Spleen (tissue), 13 donors: ENCODE measurements at places on chromosomes 13 and 19.

GRCh38 chr19:53091413-53092254 lies 11.6 kb downstream of the ZNF160 start:
- DNase-seq: no peak
- no peak overlapping the region for H3K4me3 ChIP-seq
- H3K27me3 ChIP-seq: no peaks in the 10 kb centered on the region
- peaks cover 27% of the 10 kb centered on the region for H3K36me3 ChIP-seq

DNA sequence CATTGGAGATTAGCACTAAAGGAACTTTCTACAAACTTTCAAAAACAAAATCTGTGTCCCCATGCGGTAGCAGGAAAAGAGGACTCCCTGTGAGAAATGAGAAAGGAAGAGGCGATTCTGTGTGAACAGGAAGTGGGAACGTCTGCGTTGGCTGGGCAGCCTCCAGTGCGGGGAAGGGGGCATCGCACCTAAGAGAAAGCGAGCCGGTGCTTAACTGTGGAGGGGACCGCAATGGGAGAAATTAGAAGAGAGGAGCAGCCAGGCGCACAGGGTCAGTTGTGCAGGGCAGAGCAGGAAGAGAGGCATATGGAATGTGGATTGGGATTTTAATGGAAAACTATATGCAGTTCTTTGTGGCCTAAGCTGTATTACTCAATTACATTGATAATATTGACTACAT lies 77.4 kb upstream of the DOCK9 start:
- H3K4me1 ChIP-seq: no peaks in the 10 kb centered on the region
- no peak for DNase-seq
- H3K27ac ChIP-seq: no peak overlapping the region
- no peaks in the 10 kb centered on the region for H3K36me3 ChIP-seq
- no peak overlapping the region for H3K4me3 ChIP-seq

- peaks cover 4% of the 10 kb centered on the region for H3K4me1 ChIP-seq
- no peak overlapping the region for H3K27ac ChIP-seq
- DNase-seq: no peak
- H3K36me3 ChIP-seq: no peaks in the 10 kb centered on the region
Measured at GRCh38 chr19:15902254-15902653, 4.4 kb upstream of the CYP4F2 start.

GRCh38 chr13:98959786-98960605 lies 17.9 kb downstream of the DOCK9 start:
- DNase-seq: no peak
- no peaks in the 10 kb centered on the region for H3K36me3 ChIP-seq
- no peaks in the 10 kb centered on the region for H3K27me3 ChIP-seq

GRCh38 chr13:46165485-46166223 lies 16.3 kb downstream of the LCP1 start:
- H3K27me3 ChIP-seq: no peaks in the 10 kb centered on the region
- peaks cover 15% of the 10 kb centered on the region for H3K36me3 ChIP-seq
- no peak for DNase-seq
- H3K4me1 ChIP-seq: peaks cover 94% of the 10 kb centered on the region

GRCh38 chr13:80558074-80558473 lies 217.1 kb upstream of the SPRY2 start:
- DNase-seq: no peak
- no peak overlapping the region for H3K27ac ChIP-seq
- H3K27me3 ChIP-seq: no peaks in the 10 kb centered on the region
- H3K4me3 ChIP-seq: no peak overlapping the region
- H3K36me3 ChIP-seq: no peaks in the 10 kb centered on the region
- H3K4me1 ChIP-seq: peaks cover 5% of the 10 kb centered on the region

GRCh38 chr13:75021151-75021550 lies 460.8 kb downstream of the TBC1D4 start:
- no peaks in the 10 kb centered on the region for H3K36me3 ChIP-seq
- H3K4me1 ChIP-seq: no peaks in the 10 kb centered on the region
- DNase-seq: no peak
- no peak overlapping the region for H3K4me3 ChIP-seq
- no peaks in the 10 kb centered on the region for H3K27me3 ChIP-seq
- no peak overlapping the region for H3K27ac ChIP-seq

DNA sequence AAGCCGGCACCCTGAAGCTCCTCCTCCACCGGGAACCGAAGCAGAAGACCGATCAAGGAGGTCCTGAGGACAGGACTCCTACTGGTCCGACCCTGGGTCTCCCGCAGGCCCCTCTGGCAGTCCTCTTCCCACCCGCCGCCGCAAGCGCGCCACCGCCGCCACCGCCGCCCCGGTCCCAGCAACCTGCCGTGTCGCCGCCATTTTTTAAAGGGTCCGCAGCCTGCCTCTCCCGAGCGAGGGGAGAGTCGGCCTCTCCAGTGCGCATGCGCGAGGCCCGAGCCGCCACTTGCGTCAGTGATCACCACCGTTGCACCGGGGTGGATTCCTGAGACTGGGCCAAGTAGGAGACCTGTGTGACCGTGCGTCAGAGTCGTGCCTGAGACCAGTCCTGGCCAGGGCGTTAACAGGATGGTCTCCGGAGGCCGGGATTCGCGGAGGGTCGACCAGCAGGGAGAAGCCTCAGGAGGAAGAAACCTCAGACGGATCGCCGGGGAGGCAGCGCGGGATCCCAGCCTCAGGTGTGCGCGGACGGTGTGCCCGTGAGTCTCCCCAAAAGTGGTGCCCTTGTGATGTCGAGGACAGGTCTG lies 51.6 kb downstream of the ZNF146 start:
- no peak overlapping the region for H3K4me3 ChIP-seq
- DNase-seq: no peak
- no peaks in the 10 kb centered on the region for H3K4me1 ChIP-seq
- H3K27me3 ChIP-seq: no peaks in the 10 kb centered on the region
- H3K36me3 ChIP-seq: no peaks in the 10 kb centered on the region
- H3K27ac ChIP-seq: no peak overlapping the region

DNA sequence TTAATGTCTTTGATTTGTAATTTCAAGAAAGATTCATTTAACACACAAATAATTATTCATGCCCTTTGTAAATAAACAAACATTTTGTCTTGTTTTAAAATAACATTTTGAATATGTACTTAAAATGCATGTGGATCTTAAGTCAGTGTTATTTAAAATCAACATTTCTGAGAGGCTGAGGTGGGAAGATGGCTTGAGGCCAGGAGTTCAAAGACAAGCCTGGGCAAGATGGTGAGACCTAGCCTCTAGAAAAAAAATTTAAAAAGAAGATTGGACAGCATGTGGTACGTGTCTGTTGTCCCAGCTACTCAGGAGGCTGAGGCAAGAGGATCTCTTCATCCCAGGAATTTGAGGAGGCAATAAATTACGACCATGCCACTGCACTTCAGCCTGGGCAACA lies 1268.2 kb downstream of the SLITRK1 start:
- no peak for DNase-seq
- no peaks in the 10 kb centered on the region for H3K36me3 ChIP-seq
- H3K27ac ChIP-seq: no peak overlapping the region
- H3K4me1 ChIP-seq: no peaks in the 10 kb centered on the region
- H3K4me3 ChIP-seq: no peak overlapping the region
